Stimulated activated CD8-positive, alpha-beta memory T cell treated with anti-CD3 and anti-CD28 coated beads, Interleukin-7, amount 100 ng/mL, for 24 hours (primary cell): ENCODE measurements at places on chromosomes 6 and 20.

GRCh38 chr6:6046716-6047115 lies 40.0 kb upstream of the NRN1 start:
- no peak for DNase-seq

DNA sequence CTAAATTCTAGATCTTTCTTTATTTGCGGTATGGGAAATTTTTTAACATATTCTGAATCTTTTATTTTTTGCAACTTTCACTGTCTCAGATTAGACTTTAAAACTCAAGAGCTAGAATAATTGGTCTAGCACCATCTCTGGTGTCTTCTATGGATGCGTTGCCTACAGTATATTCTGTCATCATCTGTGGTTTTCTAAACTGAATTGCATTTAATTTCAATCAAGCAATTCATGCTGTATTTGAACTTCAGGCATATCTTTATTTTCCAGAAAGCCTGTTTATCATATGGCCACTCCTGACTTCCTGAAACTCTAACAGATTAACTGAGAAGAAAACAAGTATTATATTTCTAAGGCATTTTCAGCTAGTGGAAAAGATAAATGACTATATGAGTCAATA lies 281.6 kb downstream of the PLCB1 start:
- no peak for DNase-seq

GRCh38 chr20:43583982-43584432 lies 6.7 kb upstream of the IFT52 start:
- DNase-seq, result no peak

- no peak for DNase-seq
Measured at GRCh38 chr6:85236636-85237035, 213.2 kb upstream of the NT5E start.

DNA sequence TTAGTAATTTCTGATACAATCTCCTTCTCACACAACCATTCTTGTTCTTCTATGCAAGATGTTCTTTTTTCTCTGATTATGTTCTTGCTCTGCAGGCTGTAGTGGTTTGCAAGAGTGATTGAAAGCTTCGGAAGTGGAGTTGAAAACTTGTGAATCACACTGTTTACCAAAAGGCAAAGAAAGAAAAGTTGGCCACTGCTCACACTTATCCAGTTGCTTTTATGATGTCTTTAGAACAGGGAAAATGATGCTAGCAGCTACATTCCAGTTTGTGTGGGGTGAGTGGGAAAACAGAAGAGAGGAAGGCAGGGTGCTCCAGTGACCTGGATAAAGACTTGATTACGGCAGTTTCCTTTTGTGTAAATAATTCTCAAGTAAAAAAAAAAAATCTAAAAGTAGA lies 583.3 kb downstream of the TENT5A start:
- no peak for DNase-seq

GRCh38 chr20:21681234-21681921 lies 24.1 kb upstream of the PAX1 start:
- no peak for DNase-seq

- DNase-seq, result no peak
Measured at GRCh38 chr6:106546691-106547414, 82.4 kb downstream of the RTN4IP1 start.

DNA sequence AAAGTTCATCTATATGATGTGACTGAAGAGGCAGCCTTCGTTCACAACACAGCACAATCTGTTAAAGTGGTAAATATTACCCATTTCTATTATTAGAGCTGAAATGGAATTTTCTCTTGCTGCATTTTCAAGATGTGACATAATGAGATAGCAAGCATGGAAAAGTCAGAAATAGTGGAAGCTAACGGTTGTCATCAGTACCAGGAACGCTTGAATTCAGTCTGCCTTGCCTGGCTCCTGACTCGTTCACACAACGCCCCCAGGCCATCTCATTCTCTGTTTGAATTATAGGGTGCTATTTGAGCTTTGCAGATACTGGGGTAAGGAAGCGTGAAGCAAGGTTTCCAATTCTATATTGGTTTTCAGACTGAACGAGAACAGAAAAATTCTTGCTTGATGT lies 116.5 kb upstream of the MAP3K7 start:
- DNase-seq, result no peak

GRCh38 chr6:106126482-106126881 lies 40.3 kb downstream of the PRDM1 start:
- DNase-seq, result no peak

DNA sequence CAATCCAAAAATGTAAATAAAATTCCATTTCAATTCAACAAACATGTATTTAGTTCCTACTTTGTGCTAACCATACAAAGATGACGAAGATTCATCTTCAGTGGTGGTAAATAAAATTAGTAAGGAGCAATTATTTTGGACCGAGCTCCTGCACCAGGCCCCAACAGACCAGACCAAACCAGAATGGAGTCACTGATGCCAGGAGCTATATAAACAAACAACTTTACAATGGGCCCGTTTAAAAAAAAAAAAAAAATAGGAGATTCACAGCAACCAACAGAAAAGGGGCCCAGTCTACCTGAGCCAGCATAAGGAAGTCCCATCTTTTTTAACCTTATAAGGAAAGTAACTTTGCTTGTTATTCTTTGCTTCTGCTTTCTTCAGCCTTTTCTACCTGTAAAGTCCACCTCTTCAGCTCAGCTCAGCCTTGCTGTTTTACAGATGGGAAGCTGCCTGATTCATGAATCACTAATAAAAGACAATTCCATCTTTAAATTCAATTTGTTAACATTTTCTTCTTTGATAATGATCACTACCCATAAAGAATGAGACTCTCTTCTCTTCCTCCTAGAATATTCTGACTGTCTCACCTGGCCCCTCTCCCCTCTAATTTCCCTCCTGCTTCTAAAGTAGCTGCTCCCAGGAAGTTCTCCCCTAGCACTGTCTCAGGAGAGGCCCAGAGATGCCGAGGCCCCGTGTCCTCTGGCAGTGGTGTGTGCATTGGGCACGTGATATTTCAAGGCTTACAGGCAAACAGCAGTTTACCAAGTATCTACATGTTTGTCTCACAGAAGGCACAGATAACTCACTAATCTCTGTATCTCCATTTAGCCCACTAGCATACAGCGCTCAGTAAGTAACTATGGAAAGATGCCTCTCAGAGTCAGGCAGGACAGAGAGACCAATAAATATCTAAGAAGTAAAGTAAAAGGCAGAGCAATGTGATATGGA lies 8.4 kb downstream of the MBOAT1 start:
- no peak for DNase-seq

DNA sequence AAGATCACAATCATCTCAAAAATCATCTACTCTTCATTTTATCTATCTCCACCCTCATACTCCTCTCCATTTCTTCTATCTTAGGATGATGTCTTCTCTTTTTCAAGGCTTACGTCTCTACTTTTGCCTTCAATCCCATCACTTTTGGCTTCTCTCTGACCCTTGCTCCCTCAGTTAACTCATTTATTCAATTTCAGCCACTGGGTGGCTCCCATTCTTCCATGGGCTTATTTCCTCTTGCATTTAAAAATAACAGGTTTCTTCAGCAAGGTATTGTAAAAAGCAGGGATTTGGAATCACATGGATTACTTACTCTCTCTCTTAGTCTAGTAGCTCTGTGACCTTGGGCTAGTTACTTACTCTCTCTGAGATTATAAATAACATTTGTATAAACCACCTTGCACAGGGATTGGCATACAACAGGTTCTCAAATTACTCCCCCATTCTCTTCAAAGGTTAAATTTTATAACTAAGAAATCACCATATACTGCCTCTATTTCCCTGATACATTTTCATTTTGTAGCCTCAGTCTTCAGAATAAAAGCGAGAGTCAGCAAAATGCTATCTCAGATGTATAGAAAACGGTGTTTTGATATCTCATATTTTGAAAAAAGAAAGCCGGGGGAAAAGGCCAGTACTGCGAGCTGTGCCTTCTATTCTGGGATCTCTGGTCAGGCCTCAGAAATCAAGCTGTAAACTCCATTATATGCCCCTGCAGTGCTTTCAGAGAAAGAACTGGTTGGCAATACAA lies 5.5 kb downstream of the ZSCAN12 start:
- DNase-seq, result no peak

- DNase-seq, result no peak
Measured at GRCh38 chr6:136425793-136426192, 124.4 kb downstream of the MAP7 start.

- no peak for DNase-seq
Measured at GRCh38 chr6:141484711-141485110, 648.0 kb upstream of the GJE1 start.

DNA sequence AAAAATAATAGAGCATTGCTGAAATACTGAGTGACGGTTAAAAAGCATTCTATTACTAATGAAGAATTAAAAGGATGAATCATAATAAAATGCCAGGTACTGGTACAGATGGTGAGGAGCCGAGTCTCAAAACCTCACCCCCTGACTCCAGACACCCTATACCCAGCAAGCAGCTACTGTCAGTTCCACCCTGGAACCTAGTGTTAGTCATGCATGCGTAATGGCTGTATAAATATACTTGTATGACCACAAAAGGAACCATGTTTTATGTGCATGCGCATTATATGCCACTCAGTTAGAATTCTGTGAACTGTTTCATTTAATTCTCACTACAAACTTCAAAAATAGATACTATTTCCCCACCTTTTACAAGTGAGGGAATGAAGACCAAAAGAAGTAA lies 568.7 kb upstream of the RNF217 start:
- DNase-seq, result no peak

DNA sequence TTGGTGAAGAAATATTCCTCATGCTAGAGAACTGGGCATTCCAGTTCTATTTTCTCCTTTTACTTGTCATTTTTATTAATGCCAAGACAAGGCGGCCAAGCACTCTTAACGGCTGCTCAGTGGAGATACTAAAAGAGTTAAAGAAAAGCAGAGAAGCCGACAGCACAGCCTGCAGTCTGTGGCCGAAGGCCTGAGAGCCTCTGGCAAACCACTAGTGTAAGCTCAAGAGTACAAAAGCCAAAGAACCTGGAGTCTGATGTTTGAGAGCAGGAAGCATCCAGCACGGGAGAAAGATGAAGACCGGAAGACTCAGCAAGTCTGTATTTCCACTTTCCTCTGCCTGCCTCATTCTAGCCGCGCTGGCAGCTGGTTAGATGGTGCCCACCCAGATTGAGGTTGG lies 167.1 kb upstream of the FUT9 start:
- DNase-seq, result no peak
